ENCODE measurements at places on chromosomes 5 and 9.

DNA sequence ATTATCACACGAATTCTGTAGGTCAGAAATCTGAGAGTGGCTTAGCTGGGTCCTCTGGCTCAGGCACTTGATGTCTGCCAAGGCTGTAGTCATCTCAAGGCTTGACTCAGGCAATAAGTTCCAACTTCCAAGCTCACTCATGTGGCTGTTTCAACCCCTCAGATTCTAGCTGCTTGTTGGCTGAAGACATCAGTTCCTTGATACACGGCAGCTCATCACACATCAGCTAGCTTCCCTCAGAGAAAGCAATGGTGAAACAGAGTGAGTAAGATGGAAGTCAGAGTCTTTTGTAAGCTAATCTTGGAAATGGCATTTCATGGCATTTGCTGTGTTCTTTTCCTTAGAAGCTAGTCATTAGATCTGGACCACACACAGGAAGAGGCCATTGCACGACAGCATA is 204.2 kb upstream of the PTGER4 start:
- DNase-seq, result peak; percentile 18

DNA sequence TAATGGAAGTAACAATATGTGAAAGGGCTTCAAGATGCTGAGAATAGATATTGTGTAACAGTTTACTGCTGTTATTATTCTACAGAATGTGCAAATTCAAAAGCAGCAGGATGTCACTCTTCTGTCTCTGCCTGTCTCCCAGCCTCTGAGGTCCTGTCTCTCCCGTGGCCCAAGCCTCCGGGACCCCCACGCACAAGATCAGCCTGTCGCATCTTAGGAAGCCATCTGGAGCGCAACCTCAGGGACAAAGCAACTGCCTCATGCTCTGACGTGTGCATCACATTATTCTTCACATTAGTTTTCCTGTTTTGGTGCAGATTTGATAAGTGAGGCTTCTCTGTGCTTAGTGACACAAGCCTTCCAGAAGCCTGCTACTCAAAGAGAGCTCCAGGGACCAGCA is 46.5 kb upstream of the C9orf72 start:
- no peak for DNase-seq

- DNase-seq, result no peak
Measured at GRCh38 chr5:144209361-144209760, 38.7 kb downstream of the KCTD16 start.

DNA sequence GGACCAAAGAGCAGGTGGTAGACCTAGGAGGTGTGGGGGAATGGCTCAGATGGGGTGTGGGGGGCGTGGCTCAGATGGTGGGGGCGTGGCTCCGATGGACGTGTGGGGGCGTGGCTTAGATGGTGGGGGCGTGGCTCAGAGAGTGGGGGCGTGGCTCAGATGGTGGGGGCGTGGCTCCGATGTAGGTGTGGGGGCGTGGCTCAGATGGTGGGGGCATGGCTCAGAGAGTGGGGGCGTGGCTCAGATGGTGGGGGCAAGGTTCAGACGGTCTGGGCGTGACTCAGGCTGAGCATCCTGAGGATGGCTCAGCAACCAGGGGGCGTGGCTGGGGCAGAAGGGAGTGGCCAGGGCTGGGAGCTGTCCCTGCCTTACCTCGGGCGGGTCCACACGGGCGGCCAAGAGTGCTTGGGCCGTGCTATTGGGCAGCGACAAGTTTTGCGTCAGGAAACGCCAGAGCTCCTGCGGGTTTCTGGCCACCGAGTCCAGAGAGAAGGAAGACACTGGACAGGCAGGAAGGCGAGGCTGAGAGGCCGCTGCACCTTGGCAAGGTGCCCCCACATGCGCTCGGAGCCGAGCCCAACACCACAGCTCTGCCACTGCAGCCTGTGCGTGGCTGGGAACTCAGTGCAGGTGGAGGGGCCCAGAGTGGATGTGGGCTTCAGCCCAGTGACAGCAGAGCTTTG is 5.9 kb downstream of the ABCA2 start:
- DNase-seq, result no peak

DNA sequence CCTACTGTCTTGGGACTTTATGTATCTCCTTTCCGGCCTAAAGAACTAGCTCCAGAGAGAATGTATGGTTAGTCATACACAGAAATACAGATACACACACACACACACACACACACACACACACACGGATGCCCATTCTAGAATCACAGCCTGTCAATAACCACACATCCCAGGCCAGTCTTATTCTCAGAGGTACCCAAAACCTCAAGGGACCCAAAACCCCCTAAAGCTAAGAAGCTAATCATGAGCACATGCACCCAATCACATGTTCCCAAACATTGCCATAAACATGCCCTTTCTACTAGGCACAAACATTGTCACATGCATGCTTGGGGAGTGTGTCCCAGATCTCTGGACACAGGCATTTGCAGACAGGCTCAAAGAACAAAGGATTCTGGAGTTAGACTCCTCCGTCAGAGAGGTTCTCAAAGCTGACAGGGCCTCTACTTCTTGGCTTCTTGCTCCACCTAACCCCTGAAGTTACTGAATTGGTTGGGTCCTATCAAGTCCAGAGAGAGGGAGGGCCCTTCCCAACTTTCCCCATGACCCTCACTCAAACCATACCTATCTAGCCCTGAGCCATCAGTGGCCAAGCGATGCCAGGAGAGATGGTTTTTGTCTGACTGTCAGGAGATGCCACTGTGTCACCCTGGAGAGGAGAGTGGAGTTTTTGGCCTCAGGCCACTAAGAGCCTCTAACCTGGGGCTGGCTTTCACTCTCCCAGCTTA is 78.7 kb downstream of the NRG2 start:
- DNase-seq, result no peak

- no peak for DNase-seq
Measured at GRCh38 chr5:33300209-33300742, 140.5 kb upstream of the TARS1 start.

DNA sequence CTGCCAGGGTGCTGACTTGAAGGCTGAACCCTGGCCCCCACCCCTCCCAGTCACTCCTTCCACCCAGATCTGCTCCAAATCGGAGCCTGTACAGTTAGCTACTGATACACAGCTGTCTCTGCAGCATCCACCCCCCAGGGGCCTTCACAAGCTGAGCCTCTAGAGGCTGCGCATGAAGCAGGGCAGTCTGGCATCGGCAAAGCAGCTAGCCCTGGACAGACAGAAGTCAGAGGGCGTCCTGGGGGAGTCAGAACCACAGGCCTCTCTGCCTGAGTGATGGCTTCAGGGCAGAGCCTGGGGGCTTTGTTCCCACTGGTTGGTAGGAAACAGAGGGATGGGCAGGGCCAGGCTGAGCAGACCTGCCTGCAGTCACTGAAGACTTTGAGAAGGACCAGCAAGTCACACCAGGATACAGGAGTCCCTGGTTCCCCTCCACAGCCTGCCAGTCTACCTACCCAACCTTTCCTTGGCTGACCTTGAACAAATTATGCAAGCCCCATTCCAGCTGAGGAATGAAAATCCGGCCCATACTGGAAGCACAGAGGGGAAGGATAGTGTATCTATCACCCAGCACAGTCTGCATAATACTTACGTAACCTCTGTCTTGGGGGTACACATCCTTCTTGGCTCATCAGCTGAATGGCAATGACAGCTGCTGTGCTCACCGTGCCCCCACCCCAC is 8.8 kb downstream of the VDAC1 start:
- no peak for DNase-seq

- DNase-seq, result no peak
Measured at GRCh38 chr5:172118891-172119290, 69.1 kb downstream of the STK10 start.

GRCh38 chr9:10674586-10674985 is 61.8 kb upstream of the PTPRD start:
- no peak for DNase-seq

GRCh38 chr5:163565931-163566608 is 60.7 kb downstream of the MAT2B start:
- peak; percentile 53 for DNase-seq

DNA sequence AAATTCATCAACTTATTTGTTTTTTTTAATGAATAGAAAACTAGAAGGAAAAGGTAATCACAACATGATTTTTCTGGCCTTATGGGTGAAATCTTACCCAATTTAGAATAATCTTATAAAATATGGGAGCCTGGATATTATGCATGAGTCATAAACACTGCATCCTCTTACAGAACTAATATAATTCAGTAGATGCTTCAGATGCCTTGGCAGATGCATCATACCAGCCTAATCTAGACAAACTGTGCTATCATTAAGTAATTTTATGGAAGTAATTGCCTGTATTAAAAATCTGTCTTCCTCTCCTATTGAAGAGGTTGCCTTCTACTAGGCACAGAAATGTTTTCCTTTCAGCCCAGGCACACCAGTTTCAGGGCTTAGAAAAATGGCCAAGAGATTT is 2384.6 kb upstream of the WWC1 start:
- DNase-seq, result no peak

DNA sequence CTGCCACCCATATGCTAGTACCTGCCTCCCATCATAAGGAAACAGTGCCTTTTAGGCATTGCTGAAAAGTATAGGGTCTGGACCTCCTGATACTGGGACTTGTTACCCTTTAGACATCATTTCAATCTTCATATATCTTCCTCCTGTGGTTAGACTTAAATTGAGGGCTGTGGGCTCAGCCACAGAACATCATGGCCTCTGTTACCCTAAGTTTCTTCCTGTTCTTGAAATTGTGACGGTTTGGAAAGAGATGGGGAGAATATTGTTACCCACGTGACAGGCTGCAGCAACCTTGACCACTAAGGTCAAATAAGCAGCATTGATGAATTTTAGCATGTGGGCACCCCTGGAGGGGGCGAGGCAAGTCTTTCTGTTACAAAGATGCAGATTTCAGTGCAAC is 87.7 kb downstream of the PDE8B start:
- DNase-seq, result no peak

DNA sequence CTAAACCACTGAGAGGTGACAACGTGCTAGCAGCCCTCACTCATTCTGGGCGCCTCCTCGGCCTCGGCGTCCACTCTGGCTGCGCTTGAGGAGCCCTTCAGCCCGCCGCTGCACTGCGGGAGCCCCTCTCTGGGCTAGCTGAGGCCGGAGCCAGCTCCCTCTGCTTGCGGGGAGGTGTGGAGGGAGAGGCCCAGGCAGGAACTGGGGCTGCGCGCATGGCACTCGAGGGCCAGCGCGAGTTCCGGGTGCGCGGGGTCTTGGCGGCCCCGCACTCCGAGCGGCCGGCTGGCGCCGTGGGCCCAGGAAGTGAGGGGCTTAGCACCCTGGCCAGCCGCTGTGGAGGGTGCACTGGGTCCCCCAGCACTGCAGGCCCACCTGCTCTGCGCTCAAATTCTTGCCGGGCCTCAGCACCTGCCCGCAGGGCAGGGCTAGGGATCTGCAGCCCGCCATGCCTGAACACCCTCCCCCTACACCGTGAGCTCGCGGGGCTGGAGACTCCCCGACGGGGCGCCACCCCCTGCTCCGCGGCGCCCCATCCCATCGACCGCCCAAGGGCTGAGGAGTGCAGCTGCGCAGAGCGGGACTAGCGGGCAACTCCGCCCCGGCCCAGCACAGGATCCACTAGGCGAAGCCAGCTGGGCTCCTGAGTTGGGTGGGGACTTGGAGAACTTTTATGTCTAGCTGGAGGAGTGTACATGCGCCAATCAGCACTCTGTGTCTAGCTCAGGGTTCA is 11.8 kb upstream of the UBE2D2 start:
- no peak for DNase-seq

DNA sequence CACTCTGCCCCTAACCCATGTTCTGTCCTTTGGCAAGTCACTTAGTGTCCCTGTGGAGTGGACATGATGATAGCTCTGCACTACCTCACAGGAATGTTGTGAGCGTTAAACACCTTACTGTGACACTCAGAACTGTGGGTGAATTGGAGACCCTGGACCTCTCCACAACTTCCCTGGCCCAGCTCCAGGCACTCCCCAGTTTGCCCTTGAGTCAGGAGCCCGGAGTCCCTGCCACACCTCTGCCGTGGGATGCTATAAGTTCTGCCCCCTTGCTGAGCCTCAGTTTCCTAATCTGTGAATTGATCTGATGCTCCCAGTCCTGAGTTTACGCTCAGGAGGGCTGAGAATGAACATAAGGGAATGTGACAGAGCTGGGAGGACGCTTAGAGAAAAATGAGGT is 34.4 kb downstream of the GSN start:
- DNase-seq, result no peak

GRCh38 chr5:16812911-16813310 is 123.2 kb downstream of the MYO10 start:
- no peak for DNase-seq

- no peak for DNase-seq
Measured at GRCh38 chr9:93525476-93525875, 50.9 kb upstream of the PHF2 start.

DNA sequence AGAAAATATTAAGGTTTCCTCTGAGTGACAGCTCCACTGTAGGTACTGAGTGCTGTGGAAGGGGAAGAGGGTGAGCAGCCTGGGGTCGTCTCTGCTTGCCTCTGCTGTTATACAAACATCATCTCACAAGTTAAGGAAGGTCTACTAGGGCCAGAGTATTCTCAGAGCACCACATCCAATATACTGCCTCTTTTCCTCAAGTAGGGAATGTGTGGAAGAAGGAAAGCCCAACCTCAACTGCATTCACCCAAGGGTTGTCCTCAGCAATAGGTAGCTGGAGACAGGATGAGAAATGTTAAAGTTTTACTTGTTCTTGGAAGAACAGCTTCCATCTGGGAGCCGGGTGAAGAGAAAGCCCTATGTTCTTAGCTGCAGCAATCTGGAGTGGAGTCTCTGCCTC is 1062.3 kb upstream of the CDH10 start:
- no peak for DNase-seq

DNA sequence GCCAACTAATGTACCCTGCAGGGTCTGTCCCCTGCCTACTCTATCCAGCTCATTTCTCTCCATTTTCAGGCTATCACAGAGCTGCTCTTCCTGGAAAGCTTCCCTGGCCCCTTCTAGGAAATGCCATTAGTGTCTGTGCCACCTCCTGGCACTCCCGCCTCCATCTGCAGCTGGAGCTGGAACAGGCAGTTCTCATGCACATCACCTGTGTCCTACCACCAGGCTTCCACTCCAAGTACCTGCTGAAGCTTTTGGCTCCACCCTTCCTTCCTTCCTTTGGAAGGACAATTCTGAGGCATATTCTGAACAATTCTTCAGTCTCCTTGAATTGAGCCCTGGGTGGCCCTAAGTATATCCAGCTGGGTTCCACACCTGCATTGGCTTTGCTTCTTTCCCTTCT is 156.2 kb upstream of the ZNF618 start:
- no peak for DNase-seq

DNA sequence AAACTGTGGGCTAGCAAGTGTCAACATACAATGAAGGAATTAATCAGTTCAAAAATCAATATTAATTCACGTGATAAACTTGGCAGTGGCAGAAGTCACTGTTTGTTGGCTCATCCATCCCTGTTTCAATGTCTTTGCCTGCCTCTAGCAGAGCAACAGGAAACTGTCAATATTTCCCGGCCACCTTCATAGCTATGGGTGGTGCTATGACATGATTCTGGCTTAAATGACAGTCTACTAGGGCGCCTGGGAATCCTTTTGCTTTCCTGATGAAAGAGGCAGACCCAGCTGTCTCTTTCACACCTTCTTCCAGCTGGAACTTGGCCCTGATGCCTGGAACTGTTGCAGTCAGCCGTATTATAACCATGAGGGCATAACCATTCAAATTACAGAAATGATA is 72.1 kb upstream of the DNAH5 start:
- no peak for DNase-seq
